ENCODE measurements at places on chromosomes 4 and X. TPM values are rescaled to one million over a fixed set of nuclear protein-coding genes. Genes with fewer than 3 reads are reported as not detected.
A peak's percentile ranks its signal among the peaks of the same experiment; 100 is the strongest.

- no peak for DNase-seq
These were observed 11.3 kb upstream of the RAB40A start for GRCh38 chrX:103530545-103530944.

DNA sequence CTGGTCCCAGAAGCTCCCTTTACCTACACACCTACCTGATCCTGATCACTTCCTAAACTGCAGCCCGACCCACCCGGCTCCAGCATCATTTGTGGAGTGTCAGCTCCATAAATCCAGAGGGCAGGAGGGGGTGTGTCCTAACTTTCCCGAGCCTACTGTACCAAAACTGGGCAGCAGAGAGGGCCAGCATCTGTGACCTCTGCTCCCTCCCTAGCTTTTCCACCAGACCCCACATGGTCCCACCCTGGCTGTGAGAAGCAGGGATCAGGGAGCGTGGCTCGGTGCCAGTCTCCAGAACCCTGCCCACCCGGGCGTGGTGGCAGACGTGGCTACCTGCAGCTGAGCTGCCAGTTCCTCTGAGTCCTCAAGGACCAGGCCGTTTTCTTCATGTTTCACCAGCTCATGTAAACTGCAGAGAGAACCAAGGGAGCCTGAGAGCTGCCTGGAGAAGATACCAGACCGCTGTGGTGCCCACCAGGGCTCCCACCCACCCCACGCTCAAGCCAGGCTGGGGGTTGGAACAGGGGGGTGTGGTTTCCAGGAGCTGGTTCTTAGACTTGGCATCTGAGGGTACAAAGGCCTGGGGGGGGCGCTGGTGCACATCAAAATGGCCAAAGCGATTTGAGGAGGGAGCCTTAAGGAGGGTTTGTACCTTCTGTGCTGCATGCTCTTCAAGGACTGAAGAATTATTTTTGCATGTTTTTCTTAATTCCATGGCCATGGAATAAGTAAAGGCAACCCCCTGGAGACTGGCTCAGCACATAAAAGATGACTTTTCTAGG lies 76.7 kb upstream of the DRD5 start:
- DNase-seq, result no peak

DNA sequence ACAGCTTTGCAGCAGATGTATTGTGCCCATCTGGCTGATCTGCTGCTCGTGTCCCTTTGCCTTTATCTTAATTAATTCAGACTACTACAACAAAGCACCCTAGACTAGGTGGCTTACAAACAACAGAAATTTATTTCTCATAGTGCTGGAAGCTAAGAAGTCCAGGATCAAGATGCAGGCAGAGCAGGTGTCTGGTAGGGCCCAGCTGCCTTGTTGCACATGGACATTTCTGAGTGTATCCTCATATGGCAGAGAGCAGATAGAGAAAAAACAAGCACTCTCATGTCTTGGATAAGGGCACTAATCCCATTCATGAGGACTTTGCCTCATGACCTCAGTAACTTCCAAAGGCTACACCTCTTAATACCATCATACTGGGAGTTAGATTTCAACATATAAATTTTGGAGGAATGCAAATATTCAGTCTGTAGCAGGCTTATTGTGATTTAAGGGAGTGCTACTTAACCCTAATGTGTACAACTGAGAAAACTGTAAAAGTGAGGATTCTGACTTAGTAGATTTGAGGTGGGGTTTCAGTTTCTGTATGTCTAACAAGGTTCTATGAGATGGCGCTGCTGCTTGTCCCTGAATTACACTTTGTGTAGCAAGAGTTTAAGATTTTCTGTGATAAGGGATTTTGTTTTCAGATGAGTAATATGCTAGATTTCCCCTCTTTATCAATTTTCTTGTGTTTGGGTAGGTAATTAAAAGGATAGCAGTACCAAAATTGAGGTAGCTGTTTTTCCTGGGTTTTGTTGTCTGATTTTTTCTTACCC lies 473.2 kb upstream of the TECRL start:
- no peak for DNase-seq

DNA sequence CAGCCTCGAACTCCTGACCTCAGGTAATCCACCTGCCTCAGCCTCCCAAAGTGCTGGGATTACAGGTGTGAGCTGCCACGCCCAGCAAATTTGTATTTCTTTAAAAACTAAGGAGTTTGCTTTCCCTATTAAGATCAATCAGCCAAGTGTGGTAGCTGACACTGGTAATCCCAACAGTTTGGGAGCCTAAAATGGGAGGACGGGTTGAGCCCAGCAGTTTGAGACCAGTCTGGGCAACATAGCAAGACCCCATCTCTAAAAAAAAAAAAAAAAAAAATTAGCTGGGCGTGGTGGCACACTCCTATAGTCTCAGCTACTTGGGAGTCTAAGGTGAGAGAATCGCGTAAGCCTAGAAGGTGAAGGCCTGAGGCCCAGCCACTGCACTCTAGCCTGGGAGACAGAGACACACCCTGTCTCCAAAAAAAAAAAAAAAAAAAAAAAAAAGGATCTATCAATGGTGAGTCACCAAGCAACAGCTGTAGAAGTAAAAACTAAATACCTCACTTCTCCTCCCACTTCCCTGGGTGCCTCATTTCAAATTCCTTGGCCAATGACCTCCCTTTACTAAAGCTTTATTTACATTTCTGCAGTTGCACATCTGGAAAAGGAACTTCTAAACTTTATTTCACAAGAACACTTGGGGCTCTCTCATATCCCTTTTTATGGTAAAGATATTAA lies 54.5 kb downstream of the LDB2 start:
- no peak for DNase-seq

- DNase-seq, result no peak
These were observed 46.1 kb upstream of the CTSO start for GRCh38 chr4:155999725-156000124.

- DNase-seq, result no peak
These were observed 65.0 kb upstream of the IL15 start for GRCh38 chr4:141571362-141571761.

- no peak for DNase-seq
These were observed 6.6 kb upstream of the FGF5 start for GRCh38 chr4:80259817-80260216.

GRCh38 chr4:106041294-106042002 lies 146.2 kb downstream of the NPNT start:
- no peak for DNase-seq

DNA sequence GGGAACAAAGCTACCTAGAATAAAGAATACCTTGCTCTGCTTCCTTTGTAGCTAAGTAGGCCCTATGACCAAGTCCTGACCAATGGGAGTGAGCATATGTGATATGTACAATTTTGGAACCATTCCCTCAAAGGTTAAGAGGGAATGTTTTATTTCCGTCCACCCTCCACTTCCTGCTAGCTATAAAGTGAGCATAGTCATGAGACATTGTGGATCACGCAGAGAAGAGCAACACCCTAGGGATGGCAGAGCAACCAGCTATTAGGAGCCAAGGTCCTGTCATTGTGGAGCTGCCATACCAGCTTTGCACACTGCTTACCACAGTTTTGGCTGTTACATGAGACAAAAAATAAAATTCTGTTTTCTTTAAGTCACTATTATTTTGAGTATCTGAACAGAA lies 45.8 kb upstream of the RNF128 start:
- DNase-seq, result no peak

GRCh38 chr4:119130365-119131065 lies 5.1 kb upstream of the MYOZ2 start:
- DNase-seq, result no peak

DNA sequence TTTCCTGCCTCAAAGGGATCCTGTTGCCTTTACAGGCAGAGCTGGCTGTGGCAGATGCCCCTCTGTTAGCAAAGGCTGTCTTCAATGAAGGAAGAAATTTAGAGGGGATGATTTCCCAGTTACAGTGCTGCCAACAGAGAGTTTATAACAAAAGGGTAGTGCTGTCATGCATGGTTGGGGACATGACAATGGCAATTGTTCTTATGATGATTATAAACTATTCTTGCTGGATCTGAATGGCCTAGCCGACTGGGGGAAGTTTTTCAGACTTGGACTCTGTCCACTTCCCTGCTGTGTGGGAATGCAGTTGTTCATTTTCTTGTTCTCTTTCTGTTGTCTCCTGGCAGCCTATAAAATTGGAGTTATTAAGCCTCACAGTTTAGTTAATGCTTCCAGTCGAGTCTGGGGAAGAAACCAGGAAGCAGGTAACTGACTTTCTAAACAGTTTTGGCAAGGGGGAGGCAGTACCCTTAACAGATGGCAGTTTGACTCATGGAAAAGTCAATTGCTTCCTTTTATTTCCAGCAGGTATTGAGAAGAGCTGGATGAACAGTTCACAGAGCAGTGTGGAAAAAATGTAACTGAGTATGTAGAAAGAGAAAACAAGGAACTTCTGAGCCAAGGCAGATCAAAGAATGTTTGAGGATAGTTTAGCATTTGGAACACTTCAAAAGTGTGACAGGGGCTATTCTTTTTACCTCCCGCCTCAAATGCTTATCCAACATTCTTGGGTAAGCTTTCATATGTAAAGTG lies 582.6 kb downstream of the RAPGEF2 start:
- DNase-seq, result no peak

- DNase-seq, result no peak
These were observed 27.7 kb downstream of the PJA1 start for GRCh38 chrX:69137371-69138117.

- DNase-seq, result no peak
These were observed 21.3 kb upstream of the CLCN5 start for GRCh38 chrX:49901048-49901447.

- no peak for DNase-seq
These were observed 121.2 kb upstream of the RBPJ start for GRCh38 chr4:26199596-26199995.

DNA sequence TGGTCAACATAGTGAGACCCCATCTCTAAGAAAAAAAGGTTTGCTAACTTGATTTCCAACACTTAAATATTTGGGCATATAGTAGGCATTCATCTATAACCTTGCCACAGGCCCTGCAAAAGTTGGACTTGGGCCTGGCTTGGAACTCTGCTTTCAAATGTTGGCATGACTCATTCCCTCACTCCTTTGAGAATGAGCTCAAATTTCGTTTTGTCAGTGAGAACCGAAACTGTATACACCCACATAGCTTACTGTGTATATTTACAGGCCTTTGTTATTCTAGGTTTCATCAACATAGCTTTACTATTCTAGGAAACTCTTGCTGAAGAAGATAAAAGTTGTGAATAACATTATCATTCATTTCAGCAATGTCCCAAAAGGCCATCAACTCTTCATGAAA lies 88.7 kb upstream of the ELOVL6 start:
- peak; percentile 13 for DNase-seq

DNA sequence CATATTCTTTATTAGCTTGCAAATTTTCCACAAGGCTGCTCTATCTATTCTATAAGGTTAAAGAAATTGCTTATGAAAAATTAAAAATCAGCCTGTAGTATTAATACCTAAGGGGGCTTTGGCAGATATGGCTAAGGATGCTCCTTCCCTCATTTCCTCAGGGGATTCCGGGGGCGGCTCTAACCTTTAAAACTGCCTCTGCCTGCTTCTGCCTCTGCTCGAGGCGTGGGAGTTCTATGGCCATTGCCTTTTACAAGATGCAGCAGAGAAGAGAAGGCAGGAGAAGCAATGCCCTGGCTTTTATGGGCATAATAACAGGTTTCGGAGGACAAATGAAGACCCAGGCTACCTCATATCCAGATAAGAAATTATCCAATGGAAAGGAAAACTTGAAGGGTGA lies 8.6 kb upstream of the CDKN2AIP start:
- no peak for DNase-seq

- DNase-seq, result no peak
These were observed 79.3 kb upstream of the BCOR start for GRCh38 chrX:40177117-40177430.

GRCh38 chrX:97065973-97066372 lies 182.3 kb downstream of the RPA4 start:
- DNase-seq, result no peak

DNA sequence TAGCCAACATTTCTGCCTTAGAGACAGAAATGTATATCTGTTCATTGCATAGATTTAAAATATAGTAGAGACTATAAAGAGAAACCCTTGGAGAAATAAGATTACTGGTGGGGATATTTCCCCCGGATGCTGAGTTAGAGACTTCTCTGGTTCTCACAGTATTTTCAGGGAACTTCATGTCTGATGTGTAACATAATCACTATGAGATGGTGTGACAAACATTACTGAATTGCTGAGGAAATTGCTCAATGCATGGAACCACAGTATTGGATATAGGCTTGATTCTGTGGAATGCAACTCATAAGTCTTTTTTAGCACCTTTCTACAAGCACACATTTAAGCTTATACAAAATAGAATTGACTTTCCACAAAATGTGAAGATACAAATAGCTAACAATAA lies 152.7 kb downstream of the SOWAHB start:
- DNase-seq, result no peak

GRCh38 chrX:44890247-44890646 lies 17.3 kb downstream of the KDM6A start:
- DNase-seq, result no peak

- DNase-seq, result no peak
These were observed 115.1 kb downstream of the CRLF2 start for GRCh38 chrX:1097328-1097727.

Gene FRG2
- total RNA-seq, result not detected

Gene ASMT
- total RNA-seq, result not detected

Gene RTL3
- 0.06 TPM for total RNA-seq

Gene NXF2B
- not detected for total RNA-seq

Gene NDUFC1
- 60.9 TPM for total RNA-seq

Gene TMEM185A
- 15.6 TPM for total RNA-seq

Gene AP1AR
- total RNA-seq, result 16.9 TPM

Gene TEX13D
- total RNA-seq, result not detected

Gene GPR143
- 16.6 TPM for total RNA-seq

Gene CLGN
- 7.7 TPM for total RNA-seq

Gene SLC34A2
- 1.6 TPM for total RNA-seq

Gene TMEM47
- 8.2 TPM for total RNA-seq

All from epithelial cell of proximal tubule (primary cell).